ENCODE measurements at places on chromosomes 7 and 10.

GRCh38 chr10:97334370-97335175 is at the start of gene FRAT2:
Gene FRAT2, minus strand, starts transcription at chr10:97334729. Its CDS starts 157 bp downstream, at chr10:97334572.
- DNase-seq: peak; percentile 91

- peak; percentile 84 for DNase-seq
Observed at GRCh38 chr10:30812018-30812851, 182.7 kb upstream of the LYZL2 start.

DNA sequence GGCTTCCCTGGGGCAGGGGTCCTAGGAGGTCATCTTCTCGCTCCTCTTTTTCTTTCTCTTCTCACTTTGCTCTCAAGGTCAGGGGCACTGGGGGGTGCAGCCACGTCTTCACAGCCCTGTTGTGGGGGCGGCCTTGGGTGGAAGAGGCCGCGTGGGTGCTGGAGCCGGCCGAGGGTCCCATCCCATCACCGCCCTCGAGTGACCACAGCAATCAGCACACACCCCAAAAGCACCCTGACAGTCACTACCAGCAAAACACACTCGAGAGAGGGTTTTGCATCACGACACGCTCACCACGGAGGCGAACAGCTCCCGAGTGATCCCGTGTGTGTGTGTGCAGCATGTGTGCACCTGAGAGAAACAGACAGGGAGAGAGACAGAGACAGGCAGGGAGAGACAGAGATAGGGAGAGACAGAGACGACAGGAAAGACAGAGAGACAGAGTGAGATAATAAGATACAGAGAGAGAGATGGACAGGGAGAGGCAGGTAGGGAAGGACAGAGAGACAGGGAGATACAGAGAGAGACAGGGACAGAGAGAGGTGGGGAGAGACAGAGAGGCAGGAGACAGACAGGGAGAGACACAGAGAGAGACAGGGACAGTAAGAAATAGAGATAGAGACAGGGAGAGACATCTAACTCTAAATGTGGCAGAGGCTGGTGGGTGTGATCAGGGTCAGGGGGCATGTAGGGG is 100.9 kb downstream of the WDR37 start:
- DNase-seq: no peak

DNA sequence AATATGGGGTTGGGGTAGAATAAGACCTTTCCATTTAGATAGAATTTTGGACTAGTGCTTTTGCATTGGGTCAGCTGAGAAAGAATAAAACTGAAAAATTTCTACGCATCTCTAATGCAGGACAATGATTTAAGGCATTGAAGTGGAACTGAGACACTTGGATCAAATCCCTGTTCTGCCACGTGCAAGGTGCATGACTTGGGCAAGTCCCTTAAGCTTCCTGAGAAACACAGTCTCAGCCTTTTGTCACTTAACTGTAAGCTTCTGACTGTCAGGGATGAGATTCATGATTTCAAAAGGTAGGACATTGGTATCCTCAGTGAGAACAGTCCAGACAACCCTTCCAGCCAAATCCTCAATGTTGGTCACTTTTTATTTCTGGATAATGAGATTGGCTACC is 59.2 kb downstream of the ENTPD1 start:
- no peak for DNase-seq

DNA sequence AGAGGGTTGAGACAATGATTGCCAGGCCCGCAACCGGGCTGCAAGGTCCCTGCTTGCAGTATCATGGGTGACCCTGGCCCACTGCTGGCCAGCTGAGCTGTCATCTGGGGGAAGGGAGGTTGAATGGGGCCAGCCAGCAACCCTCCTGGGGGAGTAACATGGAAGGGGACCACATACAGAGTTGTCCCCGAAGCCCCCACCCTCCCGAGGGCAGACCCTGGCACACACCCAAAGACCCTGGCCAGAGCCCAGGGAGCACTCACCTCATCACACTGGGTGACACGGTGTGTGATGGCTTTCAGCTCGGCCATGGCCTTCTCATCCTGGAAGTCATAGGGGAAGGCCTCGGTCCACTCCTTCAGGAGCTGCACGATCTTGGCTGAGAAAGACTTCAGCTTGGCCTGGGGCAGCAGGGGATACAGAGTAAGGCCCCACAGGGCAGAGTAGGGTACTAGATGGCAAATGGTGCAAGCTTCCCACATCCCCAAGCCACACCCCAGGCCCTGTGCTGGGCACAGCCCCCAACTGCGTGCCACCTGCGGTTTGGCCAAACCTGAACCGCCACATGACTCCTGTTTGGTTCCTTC is 63.4 kb downstream of the CSGALNACT2 start:
- DNase-seq: no peak

DNA sequence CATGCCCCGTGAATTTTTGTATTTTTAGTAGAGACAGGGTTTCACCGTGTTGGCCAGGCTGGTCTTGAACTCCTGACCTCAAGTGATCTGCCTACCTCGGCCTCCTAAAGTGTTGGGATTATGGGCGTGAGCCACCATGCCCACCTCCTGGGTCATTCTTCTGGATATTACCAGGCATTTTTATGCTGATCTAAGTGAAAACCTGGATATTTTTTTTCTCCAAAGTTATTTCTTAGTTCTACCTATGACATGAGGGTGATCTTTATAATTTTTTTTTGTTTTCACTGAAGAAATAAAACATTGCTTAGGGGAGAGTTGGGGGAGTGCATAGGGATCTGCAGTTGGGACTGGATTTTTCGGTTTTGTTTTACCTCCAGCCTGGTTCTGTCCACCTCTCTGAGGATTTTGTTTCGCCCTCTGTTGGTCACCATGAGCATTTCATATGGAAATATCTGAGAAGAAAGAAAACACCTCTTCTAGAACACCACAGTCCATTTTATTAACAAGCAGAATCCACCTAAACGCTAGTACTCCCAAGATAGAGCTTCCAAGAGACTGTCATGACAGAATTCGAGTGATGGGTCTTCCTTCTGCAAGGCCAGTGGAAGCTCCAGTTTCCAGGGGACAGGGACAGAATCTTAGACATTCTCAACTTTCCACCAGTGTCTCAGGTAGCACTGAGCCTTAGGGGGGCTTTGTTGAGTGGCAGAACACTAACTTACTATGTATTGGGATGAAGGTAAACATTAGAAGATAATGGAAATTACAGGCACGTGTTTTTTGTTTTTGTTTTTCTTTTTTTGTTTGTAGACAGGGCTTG is 33.4 kb upstream of the AFAP1L2 start:
- peak; percentile 5 for DNase-seq

DNA sequence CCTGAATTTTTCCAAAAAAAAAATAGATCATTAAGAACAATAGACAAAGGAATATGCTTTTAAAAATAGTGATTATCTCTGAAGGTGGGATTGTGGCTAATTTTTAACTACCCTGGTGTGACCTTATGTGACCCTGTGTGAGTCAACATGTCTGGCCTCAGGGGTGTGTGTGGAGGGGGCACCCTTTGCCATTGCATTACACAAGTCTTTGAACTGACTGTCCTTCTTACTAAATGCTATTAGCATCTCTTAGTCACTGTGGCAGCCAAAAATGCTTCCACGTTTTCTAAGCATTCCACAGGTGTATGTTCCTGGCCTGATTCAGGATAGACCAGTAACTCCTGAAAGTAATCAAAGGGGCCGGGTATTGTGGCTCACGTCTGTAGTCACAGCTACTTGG is 175.4 kb downstream of the MGMT start:
- DNase-seq: no peak

DNA sequence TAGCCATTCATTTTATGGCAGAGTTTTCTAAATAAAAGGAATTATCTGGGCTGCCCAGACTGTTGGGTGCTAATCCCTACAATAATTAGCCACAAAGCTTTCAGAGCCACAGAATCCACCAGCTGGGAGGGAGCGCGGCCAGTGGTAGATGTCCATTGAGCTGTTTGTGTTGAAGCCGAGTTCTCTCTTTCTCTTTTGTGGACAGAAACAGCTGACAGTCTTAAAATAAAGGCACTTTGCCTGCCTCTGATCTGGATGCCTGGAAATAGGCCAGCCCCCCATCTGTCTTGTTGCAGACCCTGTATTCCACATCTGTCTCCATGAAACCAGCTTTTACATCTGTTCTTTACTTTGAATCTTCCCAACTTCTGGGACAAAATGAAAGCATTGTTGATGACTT is 66.1 kb downstream of the MTPN start:
- peak; percentile 13 for DNase-seq

DNA sequence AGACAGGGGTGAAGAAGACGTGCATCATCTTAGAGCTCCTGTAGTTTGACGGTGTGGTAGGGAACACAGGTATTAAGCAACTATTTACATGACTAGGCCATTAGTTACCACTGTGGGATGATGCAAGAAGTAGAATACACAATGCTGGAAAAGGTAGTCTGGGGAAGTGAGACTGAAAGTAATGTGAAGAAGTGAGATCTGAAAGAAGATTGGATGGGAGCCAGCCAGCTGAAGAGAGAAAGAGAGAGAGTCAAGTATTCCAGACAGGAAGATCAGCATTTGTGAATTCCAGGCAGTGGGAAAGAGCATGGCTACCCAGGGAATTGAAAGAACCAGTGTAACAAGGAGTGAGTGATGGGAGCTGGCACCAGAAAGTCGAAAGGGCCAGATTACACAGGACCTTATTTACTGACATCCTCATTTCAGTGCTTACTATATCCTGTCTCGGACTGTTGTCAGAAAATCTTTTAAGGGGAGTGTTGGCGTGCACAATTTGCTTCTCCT is 4.0 kb upstream of the CFAP58 start:
- DNase-seq: peak; percentile 83

- DNase-seq: no peak
Observed at GRCh38 chr7:17599733-17600339, 301.4 kb downstream of the AHR start.

GRCh38 chr7:137870684-137871083 is 23.9 kb upstream of the DGKI start:
- DNase-seq: no peak

DNA sequence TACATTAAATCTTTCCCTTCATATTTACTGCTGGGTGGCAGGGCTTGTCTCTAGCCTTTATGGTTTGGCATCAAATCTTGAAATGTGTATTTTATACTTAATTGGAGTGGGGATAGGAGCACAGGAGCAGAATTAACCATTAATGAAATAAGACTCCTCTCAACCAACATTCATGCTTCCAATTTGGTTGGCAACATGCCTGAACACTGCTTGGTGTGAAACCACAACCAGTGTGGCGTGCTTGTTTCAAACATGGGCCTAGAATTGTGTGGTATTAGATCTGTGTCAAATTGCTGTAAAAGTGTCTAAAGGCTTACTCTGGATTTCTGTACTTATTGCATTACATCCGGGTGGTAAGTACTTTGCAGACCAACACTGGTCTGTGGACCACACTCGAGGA is 25.1 kb upstream of the VPS41 start:
- DNase-seq: peak; percentile 9

DNA sequence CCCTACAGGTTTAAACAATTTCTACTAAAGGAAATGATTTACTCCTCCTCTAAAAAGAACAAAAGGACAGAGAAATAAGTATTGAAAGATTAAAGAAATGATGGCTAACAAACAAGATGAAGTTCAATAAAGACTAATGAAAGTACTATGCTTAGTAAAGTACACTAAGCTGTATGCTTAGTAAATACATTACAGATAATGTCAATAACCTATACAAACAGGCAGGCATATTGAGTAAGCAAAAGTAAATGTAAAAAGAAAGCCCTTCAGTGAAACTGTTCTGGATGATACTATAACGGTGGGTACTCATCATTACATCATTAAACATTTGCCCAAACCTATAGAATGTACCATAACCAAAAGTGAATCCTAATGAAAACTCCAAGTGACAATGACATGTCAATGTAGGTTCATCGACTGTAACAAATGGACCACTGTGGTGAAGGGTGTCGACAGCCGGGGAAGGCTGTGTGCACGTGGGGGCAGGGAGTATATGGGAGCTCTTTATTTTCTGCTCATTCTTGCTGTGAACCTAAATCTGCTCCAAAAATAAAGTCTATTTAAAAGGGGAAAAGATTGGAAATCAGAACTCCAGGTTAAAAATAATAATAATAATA is 34.0 kb downstream of the CYTH3 start:
- DNase-seq: no peak

GRCh38 chr7:125057963-125058362 is 128.3 kb upstream of the POT1 start:
- no peak for DNase-seq

DNA sequence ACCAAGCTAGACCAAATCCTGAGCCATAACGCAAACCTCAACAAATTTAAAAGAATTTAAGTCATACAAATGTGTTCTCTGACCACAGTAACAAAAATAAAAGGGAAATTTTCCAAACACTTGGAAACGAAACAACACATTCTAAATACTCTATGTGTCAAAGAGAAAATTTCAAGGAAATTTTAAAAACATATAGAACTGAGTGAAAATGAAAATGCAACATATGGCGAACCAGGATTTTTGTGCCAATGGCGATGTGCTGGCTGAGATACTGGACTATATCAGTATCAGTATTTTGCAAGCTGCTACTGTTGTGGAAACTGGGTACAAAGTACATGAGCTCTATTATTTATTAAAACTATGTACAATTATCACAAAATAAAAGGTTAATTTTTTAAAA is 34.1 kb downstream of the KNDC1 start:
- DNase-seq: no peak

- DNase-seq: peak; percentile 19
Observed at GRCh38 chr7:79968077-79968648, 166.5 kb upstream of the GNAI1 start.

GRCh38 chr7:80916770-80917741 is 1.8 kb downstream of the SEMA3C start:
- DNase-seq: peak; percentile 64

GRCh38 chr10:12973149-12973718 is 28.3 kb downstream of the CCDC3 start:
- DNase-seq: no peak

- no peak for DNase-seq
Observed at GRCh38 chr7:139521439-139521838, 2.0 kb upstream of the CLEC2L start.

- no peak for DNase-seq
Observed at GRCh38 chr10:87721781-87722180, 62.1 kb downstream of the PAPSS2 start.

- DNase-seq: peak; percentile 89
Observed at GRCh38 chr10:111475720-111476119, 398.9 kb downstream of the ADRA2A start.

GRCh38 chr7:38323156-38323555 is 49.7 kb upstream of the TARP start:
- no peak for DNase-seq

GRCh38 chr10:76291885-76292284 is 860.5 kb downstream of the LRMDA start:
- no peak for DNase-seq

All from fibroblast of upper back skin (primary cell).